ENCODE measurements at places on chromosomes 7 and 10. TPM values are rescaled to one million over a fixed set of nuclear protein-coding genes. Genes with fewer than 3 reads are reported as not detected.

The SCIN gene
- 0.36 TPM for total RNA-seq

The ANKRD61 gene
- not detected for total RNA-seq

GRCh38 chr10:72014785-72015480, 50.7 kb downstream of the CHST3 start:
- no peak for DNase-seq

GRCh38 chr7:50426280-50427045, 23.7 kb downstream of the FIGNL1 start:
- DNase-seq: no peak

- no peak for DNase-seq
Measured at GRCh38 chr7:28135760-28136159, 44.8 kb downstream of the JAZF1 start.

GRCh38 chr10:92544296-92544695, 29.6 kb downstream of the IDE start:
- DNase-seq: peak; percentile 12

DNA sequence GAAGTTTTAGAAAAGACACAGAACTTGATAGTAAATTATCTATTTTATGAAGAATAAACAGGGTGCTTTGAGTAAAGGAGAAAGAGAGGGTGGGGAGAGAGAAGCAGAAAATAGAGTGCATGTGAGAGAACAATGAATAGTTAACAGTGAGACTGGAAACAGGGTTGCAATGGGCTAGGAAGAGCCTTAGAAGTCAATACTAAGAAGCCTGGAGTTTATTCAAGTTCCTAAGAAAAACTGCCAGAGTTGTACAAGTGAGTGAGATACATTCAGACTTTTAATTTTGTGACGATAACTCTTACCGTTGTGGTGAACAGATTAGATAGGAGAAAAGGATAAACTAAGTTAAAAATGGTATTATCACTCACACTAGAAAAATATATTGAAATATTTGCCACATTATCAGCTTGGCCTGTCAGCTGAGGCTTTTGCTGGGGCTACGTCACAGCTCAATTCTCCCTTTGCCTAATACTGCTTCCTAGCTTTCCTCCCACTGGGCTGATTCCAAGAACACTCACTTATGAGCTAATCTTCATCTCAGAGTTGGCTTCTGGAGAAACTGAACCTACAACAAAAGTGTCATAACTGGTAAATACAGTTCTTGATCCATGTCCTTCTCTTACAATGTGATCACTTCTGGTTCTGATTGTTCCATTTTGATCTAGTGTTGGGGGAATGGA, 92.7 kb downstream of the SEMA3D start:
- no peak for DNase-seq

Data from activated naive CD4-positive, alpha-beta T cell treated with anti-CD3 and anti-CD28 coated beads for 36 hours (primary cell).